A673 (cell line): ENCODE measurements at places on chromosomes 5 and 9. TPM values are rescaled to one million over a fixed set of nuclear protein-coding genes. Genes with fewer than 3 reads are reported as not detected.
A peak's percentile ranks its signal among the peaks of the same experiment; 100 is the strongest.

DNA sequence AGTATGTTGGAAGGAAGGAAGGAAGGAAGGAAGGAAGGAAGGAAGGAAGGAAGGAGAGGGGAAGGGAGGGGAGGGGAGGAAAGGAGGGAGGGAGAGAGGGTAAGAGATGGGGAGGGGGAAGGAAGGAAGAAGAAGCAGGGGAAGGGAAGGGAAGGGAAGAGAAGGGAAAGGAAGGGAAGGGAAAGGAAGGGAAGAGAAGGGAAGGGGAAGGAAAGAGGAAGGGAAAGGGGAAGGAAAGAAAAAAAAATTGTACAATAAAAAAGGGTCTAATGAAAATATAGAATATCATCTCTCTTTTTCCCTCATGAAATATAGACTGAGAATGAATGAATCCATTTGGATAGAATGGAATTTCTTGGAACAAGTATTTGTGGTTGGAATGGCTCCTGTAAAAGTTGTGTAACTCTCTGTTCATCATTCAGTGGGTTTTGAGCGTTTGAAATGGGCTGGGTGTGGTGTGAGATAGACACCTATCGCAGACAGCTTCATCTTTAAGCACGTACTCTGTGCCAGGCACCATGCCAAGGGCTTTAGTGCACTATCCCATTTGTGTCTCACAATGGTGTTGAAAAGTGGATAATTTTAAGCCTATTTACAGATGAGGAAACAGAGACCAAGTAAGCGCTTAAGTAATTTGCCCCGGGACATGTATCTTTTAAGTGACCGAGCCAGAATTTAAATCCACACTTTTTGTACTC lies 11.6 kb upstream of the PAPPA start:
- peak; percentile 94 for DNase-seq

INSL4 gene
- not detected in 2 replicates for total RNA-seq

TAL2 gene
- total RNA-seq = not detected in 2 replicates

- DNase-seq = no peak
Measured at GRCh38 chr5:56147659-56148230, 85.4 kb downstream of the ANKRD55 start.

ROPN1L gene
- total RNA-seq = 0.24 and 0.39 TPM in 2 replicates

GRCh38 chr9:110282018-110282738 lies 25.9 kb upstream of the TXN start:
- DNase-seq = no peak

DNA sequence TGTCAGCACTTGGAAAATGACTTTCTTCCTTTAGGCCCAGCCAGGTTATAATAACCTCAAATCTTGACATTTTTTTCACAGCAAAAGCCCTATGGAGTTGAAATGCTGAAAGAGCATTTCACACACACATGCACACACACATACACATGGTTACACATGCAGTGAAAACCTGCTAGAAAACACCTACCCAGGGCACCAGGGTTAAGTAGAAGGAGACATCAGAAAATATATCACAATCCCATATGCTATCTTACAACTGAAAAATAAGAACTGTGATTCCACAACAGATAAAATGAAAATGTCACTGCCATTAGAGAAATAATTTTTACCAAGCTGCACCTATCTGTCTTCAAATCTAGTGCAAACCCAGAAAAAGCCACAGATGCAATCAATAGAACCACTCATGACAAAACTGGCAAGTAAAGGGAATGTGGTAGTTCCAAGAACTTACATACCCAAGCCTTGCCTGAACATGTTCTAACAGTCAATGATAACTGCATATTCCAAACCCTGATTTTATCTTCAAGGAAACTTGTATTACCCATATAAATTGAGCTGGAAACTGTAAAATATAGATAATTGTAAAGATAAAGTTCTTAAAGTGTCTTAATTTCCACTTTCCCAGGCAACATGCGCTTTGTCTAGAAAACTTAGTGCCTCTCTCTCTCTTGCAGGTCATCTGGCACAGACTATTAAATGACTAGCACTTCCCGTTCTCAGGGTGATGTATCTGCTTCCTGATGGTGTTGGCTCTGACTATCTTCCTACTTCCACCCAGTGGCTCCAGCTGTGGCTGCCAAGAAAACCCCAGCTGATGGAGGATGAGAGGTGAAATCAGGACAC lies 250.2 kb upstream of the PTGER4 start:
- peak; percentile 78 for DNase-seq

- no peak for DNase-seq
Measured at GRCh38 chr5:96391921-96392320, 41.1 kb downstream of the PCSK1 start.

DNA sequence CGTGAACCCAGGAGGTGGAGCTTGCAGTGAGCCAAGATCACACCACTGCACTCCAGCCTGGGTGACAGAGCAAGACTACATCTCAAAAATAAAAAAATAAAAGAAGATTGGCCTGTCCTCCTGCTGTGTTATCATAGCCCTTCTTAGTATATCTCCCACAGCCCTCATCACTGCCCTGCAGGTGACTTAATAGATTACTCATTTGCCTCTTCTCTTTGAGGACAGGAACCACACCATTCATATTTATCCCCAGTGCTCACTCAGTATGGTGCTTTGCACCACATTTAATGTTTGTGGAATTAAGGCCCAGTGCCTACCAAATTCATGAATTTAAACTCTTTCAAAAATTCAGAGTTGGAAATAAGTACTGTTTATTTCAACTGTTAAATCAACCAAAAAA lies 10.3 kb downstream of the IDNK start:
- no peak for DNase-seq

DNA sequence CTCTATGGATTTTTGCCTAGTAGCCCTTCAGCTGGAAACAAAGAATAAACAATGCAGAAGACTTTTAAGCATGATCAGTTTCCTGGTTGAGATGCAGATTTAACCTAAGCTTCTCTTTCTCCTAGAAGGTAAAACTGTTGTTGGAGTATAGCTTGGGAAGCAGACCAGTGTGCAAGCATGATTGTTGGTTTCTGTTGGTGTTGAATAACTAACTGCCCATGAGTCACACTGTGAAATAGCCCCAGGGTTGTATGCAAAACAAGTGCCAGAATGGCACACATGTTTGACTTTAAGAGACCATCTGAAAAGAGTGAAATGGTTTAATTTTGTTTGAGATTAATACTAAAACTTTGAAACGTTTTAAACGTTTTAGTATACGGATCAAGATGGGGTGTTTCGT lies 227.1 kb downstream of the ARHGEF28 start:
- DNase-seq = peak; percentile 8

DNA sequence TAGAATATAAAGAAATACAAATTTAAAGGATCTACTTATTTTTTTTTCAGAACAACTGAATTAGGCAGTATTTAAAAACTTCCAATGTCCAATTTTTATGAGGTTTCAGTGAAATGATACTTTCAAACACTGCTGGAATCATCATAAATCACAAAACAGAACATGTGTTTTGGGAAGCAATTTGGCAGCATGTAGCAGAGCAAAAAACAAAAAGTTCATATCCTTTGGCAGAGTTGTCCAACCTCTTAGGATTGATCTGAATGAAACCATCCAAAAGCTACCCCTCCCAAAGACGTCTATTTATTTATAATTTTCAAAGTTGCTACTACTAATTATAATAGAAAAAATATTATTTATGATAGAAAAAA lies 192.4 kb upstream of the PUM3 start:
- no peak for DNase-seq

MYMK gene
- not detected in 2 replicates for total RNA-seq

DNA sequence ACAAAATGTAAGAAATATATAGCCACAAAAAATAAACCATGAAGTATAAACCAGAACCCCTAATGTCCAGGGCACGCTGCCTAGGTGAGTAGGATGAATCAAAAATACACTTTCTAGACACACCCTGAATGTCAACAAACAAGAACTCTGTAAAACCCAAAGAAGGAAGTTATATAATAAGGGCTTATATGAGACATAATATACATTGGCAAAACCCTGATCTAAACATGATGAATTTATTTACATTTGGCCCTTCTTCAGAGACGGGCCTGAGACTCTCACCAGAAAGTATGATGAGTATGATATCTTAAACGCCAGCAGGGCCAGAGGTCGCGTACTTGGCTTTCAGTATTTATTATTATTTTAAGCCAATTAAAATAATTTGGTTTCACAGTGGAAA lies 125.1 kb upstream of the FST start:
- DNase-seq = no peak

DNA sequence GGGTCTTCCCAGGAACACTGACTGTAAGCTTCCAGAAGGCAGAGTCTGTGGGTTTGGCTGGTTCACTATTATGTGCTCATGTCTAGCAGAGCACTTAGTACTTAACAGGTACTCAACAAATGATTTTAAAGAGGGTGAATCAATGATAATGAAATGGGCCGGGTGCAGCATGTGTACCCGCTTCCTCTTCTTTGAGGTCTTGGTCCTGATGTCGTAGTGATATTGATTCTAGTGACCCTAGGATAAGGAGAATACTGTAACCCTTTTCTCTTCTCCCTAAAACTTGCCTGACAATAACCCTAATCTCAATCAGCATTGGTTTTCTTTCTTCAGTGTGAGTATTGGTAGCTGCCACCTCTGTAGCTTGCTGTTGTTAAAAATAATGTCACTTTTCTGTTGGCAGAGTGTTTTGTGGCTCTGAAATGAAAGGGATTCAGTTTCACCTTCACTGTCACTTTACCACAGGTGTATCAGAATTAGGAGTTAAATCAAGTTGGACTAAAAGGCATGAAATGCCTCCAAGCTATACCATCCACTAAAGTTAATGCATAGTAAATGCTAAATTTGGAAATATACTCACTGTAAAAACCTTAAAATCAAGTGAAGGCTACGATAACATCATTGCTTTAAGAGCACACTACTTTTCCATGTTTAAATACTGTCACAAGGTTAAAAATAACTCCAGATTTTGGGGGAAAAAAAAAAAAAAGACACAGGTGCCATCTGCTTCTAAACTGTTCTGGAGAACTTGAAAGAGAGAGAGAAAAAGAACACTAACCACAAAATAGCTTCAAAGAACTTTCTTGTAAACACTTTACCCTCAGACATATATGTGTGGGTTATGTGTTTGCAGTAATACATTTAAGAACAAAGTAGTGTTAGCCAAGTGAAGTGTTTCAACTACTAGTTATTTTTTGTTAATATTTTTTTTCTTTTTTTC lies 6.0 kb downstream of the CAMK4 start:
- DNase-seq = no peak
